ENCODE measurements at places on chromosomes 16 and 17.
A peak's percentile ranks its signal among the peaks of the same experiment; 100 is the strongest.

- no peak for DNase-seq
Observed at GRCh38 chr16:86665319-86665675, 86.9 kb downstream of the FOXL1 start.

DNA sequence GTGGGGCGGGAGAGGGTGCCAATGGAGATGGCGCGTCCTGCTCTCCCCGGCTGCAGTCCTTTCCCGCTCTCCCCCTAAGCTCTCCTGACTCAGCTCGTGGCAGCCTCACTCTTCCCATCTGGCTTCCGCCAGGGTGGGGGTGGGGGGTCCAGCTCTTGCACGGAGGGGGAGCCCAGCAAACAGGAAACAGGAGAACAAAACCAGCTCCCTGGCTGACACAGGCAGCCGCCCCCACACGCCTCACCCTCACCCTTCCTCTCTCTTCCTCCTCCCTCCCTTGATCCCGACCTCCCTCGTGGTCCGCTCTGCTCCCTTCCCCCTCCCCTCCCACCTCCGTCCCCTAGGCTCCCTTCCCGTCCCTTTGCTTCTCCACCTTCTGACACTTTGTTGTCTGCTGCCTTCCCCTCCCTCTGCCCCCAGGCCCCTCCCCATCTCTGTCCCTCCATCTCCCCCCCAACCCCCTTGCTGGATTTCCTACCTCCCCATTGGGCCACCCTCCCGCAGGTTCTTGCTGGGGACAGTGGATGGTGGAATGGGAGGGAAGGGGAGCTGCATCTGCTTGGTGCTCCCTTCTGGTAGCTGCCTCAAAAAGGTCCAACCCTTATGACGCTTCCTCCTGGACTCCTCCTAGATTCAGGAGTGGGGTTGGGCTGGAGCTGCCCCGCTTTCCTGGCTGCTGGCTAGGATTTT is 23.7 kb downstream of the ARHGAP23 start:
- DNase-seq: no peak

DNA sequence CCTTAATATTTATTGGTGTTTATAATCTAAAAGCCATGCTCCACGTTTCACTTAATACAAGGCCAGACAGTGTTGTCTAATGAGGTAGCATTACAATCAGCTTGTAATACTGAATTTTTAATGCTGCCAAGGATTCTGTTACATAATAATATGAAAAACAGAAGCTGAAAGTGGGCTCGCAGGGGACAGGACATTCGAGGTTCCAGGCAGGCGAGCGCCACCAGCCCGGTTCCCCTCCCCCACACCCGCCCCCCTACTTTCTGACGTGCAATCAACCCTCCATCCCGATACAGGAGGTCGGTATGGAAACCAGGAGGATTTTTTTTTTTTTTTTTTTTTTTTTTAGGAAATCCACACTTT is 6.2 kb upstream of the ZFHX3 start:
- DNase-seq: no peak

DNA sequence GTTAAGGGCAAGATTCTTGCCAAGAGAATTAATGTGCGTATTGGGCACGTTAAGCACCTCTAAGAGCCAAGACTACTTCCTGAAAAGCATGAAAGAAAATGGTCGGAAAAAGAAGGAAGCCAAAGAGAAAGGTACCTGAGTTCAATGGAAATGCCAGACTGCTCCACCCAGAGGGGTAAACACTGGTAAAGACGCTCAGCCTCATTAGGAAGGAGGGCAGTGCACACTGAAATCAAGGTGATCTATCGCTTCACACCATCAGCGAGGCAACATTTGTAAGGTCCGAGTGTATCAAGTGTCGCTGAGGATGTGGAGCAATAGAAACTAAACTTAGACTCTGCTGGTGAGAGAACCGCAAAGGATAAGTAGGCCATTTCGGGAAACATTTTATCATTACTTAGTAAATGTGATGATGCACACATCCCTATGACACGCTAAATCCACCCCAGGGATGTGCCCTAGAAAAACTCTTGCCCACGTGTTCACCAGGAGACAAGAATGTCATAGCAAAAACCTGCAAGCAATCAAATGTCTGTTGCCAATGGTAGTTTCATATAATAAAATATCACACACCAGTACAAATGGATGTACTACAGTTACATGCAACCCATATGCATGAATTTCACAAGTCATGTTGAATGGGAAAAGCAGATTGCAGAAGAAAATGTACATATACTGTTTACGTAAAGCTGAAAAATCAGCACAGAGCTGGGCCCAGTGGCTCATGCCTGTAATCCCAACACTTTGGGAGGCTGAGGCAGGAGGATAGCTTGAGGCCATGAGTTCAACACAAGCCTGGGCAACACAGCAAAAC is 23.6 kb downstream of the CNTROB start:
- DNase-seq: no peak

GRCh38 chr17:40611840-40612474 is 35.7 kb downstream of the SMARCE1 start:
- no peak for DNase-seq

- DNase-seq: no peak
Observed at GRCh38 chr17:59289981-59290301, 41.5 kb upstream of the YPEL2 start.

DNA sequence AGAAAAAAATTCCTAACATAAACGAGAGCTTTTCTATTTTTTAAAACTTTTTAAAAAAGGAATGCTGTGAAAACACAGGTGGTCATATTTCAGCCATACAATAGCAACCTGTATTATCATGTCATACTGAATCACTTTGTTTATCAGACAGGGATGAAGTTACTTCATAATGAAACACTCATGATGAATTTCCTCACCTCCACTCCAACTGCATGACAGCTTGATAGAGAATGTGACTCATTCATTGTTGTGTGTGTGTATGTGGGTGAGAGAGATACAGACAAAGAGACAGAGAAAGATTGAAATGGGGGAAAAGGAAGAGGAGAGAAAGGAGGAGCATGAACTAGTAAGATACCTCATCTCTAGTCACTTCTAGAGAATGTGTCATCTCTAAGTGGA is 109.0 kb downstream of the SYCE1L start:
- DNase-seq: no peak

DNA sequence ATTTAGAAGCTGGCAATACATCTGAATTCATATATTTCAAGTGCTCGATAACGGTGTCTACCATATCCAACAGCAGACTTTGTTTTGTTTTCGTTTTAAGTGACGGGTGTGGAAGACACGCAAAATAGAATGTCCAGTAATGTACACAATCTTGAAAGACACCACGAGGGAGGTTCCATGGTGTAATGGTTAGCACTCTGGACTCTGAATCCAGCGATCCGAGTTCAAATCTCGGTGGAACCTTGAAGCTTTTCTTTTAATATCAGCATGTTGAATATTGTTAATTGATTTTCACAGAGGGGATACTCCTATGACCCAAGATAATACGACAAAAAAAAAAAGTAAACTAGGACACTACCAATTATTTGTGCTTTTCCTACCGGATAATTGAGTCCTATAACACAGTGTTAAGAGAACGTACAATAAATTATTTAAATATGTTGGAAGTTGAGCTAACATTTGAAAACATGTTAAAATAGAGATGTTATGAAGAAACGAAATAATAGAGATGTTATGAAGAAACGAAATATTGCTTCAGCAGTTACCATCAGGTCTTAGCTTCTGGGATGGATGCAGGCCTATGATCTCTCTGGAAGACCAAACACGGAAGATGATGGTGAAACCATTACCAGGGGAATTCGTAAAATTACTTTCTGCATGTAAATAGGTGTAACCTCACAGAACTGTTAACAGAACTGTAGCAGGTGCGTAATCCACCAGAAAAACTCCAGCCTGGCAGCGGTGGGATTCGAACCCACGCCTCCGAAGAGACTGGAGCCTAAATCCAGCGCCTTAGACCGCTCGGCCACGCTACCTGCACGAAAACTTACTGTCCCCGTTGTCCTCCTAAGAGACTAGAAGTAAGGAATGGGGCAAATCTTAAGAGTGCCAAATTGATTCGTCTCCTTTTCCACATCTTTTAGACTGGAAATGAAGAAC is 1.5 kb upstream of the ALOXE3 start:
- DNase-seq: peak; percentile 99

- no peak for DNase-seq
Observed at GRCh38 chr16:63682844-63683243, 1439.0 kb downstream of the CDH11 start.

DNA sequence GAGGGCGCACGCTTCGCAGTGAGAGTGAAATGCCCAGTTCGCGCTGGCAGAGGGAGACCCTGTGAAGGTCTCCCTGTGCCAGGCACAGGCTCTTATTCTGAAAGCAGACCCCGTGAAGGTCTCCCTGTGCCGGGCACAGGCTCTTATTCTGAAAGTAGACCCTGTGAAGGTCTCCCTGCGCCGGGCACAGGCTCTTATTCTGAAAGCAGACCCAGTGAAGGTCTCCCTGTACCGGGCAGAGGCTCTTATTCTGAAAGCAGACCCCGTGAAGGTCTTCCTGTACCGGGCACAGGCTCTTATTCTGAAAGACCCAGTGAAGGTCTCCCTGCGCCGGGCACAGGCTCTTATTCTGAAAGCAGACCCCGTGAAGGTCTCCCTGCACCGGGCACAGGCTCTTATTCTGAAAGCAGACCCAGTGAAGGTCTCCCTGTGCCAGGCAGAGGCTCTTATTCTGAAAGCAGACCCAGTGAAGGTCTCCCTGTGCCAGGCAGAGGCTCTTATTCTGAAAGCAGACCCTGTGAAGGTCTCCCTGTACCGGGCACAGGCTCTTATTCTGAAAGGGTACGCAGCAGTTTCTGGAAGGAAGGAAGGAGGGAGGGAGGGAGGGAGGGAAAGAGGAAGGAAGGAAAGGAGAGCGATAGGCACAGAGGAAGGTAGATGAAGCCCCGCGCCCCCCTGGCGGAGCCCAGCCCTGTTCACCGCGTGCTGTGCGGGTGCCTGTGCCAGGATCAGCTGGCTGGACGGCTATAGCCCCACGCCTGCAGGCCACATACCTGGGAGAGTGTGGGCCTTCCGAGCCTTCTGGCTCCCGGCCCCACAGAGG is 55.3 kb downstream of the WDR45B start:
- no peak for DNase-seq

DNA sequence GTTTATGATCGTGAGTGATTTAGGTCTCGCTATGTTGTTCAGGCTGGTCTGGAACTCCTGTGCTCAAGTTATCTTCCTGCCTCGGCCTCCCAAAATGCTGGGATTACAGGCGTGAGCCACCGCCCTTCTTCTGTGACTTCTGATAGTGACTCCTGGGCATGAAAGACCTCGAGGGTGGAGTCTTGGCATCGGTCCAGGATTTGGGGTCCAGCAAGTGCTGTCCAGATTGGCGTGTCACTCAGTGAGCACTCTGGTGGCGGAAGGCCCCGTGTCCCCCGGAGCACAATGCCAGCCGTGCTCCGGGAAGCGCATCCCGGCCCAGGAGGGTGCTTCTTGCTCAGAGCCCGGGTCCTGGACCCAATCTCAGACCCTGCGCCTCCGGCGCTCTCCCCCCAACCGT is 6.8 kb downstream of the OR1F1 start:
- DNase-seq: no peak

DNA sequence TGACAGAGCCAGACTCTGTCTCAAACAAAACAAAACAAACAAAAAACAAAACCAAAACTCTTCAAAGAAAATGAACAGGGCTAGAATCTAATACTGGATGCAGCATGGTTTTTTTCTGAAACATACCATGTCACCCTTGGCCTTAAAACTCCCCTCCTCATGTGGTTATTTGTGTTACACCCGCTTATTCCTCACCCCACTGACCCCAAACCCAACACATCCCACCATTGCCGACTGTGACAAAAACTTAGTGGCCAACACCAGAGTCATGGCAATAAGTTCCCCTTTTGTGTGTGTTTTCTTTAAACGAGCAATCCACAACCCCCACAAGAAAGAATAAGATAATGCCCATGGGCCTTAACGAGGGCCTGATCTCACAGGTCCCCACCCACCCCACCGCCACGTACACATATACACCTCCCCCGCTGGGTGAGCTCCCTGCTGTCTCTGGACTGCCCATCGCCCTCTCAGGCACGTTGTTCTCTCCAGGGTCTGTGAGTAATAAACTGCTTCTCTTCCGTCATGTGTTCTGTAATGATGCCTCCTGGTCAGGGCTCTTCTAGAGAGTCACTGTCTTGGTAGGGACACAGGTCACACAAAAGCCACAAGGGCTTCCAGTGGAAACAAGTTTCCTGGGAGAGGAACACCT is 16.8 kb upstream of the ENGASE start:
- DNase-seq: no peak

DNA sequence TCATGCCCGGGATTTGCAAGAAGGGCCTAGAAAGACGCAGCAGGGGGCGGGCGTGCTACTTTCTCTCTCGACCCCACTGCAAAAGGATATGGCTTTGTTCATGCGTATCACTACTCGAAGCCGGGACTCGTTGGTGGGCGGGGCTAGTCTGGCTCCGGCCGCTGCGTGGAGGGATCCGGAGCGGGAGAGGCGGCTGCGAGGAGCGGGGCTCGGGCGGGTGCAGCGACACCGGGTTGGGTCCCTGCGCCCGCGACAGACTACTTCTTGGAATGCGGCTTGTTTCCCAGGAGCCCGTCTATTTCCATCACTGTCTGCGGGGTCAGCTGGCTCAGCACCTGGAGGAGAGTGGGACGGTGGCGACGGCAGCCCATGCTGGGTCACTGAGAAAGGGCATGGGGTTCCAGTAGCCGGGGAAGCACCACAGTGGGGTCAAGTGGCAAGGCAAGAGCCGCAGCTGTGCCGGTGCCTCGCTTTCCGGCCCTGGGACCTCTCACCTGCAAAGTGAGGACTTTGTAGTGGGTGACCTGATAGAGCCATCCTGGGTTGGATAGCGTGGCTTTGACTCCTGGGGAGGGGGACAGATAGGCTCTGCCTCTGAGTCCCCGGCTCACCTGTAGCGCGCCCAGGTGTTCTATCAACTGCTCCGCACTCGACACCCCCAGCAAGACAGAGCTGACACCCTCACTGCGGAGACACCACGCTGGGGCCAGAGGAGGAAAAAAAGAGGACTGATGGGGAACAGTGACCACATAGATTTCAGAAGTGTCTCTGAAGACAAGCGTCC is 6.6 kb downstream of the KCNAB3 start:
- no peak for DNase-seq

All from Panc1 (cell line).